Activated CD4-positive, alpha-beta T cell treated with anti-CD3 and anti-CD28 coated beads for 24 hours (primary cell): ENCODE measurements at places on chromosomes 11 and 22.

- DNase-seq = no peak
Measured at GRCh38 chr22:50206599-50206998, 5.8 kb downstream of the SELENOO start.

DNA sequence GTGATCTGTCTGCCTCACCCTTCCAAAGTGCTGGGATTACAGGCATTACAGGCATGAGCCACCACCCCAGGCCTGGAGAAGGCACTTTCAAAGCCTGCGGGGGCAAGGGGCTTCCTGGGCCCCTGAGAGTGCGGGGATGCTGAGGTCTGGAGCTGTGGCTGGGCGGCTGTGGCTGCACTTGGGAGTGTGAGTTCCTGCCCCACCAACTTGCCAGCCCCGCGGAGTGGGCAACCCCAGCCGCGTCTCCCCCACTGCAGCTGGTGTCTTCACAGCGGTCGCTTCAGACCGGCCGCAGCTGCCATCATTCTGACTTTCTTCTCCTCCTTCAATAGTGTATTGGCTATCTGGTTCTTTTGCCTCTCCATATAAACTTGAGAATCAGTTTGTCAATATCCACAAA lies 10.7 kb upstream of the MAP6 start:
- no peak for DNase-seq

DNA sequence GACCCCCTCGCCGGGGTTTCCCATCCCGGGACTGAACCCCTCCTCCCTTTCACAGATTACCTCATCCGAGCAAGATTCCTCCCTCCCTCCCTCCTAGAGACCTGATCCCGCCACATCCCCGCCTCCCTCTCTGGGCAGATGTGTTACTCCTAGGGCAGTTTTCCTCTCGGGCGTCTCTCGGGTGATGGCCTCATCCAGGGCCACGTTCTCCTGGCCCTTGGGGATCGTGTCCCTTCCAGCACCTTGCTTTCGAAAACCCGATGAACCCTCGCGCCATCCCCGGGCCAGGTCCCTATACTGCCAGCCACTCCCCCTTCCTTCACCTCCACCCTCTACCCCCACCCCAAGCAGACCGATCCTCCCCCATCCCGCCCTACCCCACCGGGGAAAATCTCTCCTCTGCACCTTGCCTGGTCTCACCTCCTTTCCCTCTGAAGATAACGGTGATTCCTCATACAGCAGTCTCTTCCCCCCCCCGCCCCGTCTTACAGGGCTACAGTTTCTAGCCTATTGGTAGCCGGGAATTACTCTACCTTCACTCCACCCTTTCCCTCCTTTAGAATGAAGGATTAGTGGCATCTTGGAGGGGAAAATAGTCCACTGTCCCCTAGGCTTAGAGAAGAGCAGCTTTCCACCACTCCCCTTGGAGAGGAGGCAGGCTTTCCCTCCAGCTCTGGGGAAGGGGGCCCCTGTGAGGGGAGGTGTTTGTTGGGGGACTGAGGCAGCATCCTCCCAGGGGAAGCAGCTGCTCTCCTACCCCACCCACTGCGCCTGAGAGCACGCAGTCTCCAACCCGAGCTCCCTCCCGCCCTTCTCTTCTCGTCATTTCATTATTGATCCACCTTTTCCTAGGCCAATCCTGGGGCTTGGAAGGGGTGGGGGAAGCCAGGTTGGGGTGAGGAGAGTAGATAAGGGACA lies 1.2 kb downstream of the KMT2A start:
- no peak for DNase-seq

GRCh38 chr22:48538291-48538820 lies 1289.3 kb downstream of the BRD1 start:
- DNase-seq = no peak

GRCh38 chr11:71423181-71423790 lies 24.9 kb downstream of the DHCR7 start:
- no peak for DNase-seq

- DNase-seq = no peak
Measured at GRCh38 chr11:86699040-86699791, 26.8 kb upstream of the ME3 start.

DNA sequence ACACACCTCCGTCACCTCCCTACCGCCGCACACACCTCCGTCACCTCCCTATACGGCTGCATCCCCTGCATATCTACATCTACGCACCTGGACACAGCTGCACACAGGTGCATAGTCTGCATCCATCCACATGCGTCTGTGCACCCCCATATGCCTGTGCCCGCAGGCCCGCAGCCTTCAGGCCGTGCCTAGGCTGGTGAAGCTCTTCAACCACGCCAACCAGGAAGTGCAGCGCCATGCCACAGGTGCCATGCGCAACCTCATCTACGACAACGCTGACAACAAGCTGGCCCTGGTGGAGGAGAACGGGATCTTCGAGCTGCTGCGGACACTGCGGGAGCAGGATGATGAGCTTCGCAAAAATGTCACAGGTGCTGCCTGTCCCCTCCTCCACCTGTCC lies 4.8 kb downstream of the PKP3 start:
- DNase-seq = no peak

- DNase-seq = no peak
Measured at GRCh38 chr11:18700375-18700774, 1.8 kb downstream of the TMEM86A start.

GRCh38 chr11:127369356-127369755 lies 368.8 kb upstream of the KIRREL3 start:
- no peak for DNase-seq

- no peak for DNase-seq
Measured at GRCh38 chr11:43197379-43197778, 114.4 kb upstream of the API5 start.

DNA sequence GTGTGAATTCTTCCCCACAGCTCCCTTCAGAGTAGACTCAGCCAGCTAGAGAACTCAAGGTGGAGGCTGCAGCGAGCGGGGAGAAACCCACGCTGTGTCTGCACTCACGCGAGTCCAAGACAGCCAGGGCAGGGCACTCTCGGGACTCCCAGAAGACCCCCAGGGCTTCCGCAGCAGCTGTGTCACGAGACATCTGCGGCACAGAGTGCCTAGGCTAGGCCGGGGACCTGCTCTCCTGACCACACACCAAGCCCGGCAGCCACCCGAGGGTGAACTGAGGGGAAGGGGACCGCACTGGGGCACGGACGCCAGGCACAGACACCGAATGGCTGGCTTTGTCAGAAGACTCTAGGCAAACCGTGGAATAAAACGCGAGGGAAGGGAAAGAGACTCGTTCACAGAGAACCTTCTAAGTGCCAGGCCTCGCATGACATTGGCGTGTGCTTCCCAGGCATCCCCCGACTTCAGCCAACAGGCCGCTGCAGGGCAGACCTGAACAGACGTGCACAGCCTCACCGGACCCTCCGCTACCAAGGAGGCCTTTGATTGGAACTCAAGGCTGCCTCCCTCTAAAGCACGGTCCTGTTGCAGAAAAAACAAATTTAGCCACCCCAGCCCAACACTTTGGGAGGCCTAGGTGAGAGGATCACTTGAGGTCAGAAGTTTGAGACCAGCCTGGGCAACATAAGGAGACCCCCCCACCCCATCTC lies 18.2 kb upstream of the MOB2 start:
- DNase-seq = no peak

DNA sequence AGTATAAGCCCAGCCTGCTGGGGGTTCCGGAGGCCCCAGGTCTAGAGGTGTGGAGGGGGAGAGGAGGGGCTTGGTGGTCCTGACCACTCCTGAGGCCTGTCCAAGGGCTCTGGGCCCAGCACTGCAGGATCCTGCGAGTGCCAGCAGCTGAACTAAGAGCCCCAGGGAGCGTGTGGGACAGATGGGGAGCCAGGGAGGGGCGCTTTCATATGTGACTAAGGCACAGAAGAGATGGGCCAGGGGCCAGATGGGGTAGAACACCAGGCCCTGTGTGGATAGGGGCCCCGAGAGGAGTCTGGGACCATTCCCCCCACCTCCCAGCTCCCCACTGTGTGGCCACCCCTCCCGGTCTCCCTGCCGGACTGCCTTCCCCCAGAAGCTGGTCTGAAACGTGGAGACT lies 18.4 kb downstream of the MAFF start:
- DNase-seq = no peak

GRCh38 chr11:33674035-33674814 lies 26.4 kb downstream of the C11orf91 start:
- no peak for DNase-seq

DNA sequence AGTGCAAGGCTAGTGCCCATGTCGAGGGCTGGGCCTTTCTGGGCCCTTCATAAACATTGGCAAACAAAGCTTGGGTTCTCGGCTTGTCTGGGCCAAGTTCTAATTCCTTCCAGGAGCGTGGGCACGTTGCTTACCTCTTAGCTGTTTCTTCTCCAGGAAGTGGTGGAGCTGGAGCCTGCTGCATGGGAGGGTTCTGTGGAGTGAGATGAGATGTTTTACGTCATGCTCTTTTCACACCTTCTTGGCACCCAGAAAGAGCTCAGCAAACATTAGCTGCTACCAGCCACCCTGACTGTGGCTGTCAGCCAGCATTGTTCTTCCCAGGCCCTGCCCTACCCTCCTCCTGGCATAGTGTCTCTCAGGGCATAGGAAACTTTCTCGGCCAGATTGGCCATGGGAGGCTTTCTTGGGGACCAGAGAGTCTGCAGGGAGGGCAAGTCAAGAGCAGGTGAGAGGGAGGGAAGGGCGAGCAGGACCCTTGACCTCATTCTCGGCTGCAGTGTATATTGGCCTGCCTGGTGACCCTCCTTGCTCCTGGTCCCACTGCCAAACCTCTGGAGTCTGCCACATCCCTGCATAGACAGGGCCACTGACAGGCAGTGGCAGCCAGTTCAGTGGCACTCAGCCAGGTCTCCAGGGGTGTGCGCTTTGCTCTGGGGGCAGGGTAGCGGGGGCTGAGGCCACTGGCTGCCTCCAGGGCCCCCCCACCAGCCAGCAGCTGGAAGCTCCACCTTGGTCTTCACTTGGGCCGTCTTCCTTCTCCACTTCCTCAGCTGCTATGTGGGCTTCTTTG lies 98.8 kb downstream of the BCR start:
- no peak for DNase-seq

GRCh38 chr11:36408498-36409136 lies 101.5 kb downstream of the TRAF6 start:
- no peak for DNase-seq

DNA sequence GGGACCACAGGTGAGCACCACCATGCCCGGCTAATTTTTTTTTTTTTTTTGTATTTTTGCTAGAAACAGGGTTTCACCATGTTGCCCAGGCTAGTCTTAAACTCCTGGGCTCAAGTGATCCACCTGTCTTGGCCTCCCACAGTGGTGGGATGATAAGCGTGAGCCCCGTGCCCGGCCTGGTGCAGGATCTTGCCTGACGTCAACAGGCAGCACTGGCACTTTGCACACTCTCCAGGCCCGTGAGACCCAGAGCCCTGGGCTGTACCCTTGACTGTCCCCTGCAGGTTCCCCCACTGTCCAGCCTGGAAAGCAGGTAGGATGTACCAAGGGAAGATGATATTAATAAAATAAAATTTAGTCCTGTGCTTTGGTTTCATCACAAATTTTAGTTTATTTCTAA lies 29.1 kb upstream of the PANX2 start:
- no peak for DNase-seq

GRCh38 chr11:66651016-66651415 lies 12.5 kb downstream of the RBM4 start:
- DNase-seq = no peak

GRCh38 chr22:48517039-48518030 lies 1310.3 kb downstream of the BRD1 start:
- DNase-seq = no peak

DNA sequence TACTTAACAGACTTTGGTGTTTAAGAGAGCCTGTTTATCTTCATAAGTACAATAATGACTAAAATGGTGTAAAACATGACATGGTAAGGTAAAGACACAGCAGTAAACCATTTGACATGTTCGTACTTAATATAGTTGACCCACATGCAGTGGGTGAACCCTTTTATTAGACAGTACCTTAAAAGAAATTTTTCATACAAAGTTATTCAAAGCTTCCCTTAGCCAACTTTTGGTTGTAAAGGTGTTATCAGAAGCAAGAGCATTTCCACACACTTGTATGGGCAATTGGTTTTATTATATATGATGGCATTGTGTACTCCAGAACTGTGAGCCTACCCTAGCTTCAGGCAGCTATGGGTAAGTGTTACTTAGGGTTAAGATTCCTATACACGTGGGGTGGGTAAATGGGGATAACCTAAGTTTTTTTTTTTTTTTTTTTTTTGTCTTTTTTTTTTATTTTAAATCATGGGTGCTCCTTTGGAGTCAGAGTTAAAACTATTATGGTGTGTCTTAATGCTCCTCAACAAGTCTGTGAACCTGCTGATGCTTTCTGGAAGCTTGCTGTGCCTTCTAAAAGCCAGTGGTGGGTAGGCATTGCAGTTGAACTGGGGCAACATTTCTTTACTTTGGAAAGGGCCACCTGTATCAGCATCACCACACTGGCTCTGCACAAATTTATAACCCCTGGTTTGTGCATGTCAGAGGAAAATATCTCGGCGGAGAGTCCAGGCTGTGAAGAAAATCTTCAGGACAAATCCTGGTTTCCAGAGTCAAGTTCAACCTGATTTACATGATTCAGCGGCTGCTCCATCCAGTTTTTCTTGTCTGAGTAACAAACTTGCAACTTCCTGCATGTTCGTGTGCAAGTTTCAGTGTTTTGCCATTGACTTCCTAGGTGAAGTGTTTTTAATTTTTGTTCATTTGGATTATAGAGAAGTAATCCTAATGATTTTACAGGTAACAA lies 3.3 kb downstream of the PCF11 start:
- DNase-seq = no peak

- no peak for DNase-seq
Measured at GRCh38 chr11:68106165-68106940, 14.8 kb downstream of the CHKA start.

GRCh38 chr11:45620243-45620642 lies 45.2 kb downstream of the CHST1 start:
- no peak for DNase-seq

DNA sequence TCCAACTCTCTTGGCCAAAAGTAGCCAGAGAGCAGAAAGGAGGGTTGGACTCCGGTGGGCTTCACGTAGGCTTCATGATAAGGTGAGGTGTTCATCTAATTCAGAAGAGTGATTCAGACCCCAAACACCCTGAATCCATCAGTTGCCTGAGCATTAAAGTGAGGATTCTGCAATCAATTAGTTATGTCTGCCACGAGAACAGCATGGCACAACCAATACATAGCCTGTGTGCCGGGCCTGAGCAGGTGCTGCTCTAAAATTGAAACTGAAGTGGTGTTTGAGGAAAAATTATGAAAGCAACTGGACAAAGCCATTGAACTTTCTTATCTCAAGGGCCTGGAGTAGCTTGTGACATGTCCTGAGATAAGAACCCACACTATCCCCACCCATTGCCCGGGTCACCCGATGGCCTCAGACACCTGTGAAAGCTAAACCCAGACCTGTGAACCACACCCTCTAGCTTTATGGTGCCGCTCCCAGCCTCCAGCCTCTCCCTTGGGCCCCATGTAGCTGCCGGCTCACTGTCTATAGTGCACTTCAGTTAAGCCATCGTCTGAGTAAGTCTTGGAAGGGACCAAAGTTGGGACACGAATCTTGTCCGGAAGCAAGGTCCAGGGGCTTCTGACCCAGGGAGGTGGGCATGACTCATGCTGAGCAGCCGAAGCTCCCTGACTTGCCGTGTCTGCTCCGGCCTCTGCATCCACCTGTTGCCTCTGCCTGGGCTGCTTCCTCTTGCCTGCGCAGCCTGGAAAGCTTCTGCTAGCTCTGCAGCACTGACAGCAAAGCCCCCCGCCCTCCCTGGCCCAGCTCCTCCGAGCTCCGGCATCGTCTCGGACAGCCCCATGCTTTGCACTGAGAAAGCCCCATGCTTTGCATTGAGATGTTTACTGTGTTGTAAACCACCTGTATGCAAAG lies 5.7 kb upstream of the MYEOV start:
- no peak for DNase-seq
